ENCODE measurements at places on chromosomes 3 and 15. TPM values are rescaled to one million over a fixed set of nuclear protein-coding genes. Genes with fewer than 3 reads are reported as not detected.

Gene CA12
- total RNA-seq = 211 TPM

Gene AKAP13
- total RNA-seq = 48.2 TPM

Gene ADAMTSL3
- under 0.01 TPM for total RNA-seq

Gene POPDC2
- total RNA-seq = 0.34 TPM

Gene ZNF385D
- total RNA-seq = not detected

Gene SHC4
- under 0.01 TPM for total RNA-seq

Gene UPK1B
- total RNA-seq = 20.1 TPM

Gene AHSG
- total RNA-seq = not detected

Gene RLBP1
- total RNA-seq = 0.28 TPM

Gene PRICKLE2
- total RNA-seq = 29.0 TPM

Gene LRRC49
- 9.5 TPM for total RNA-seq

Gene TEX264
- 34.5 TPM for total RNA-seq

Gene ADAMTS7
- total RNA-seq = 5.0 TPM

Gene ZNF710
- total RNA-seq = 12.6 TPM

Gene C2CD4A
- 3.0 TPM for total RNA-seq

Gene TTC14
- total RNA-seq = 22.2 TPM

Measured in nasal cavity respiratory epithelium epithelial cell of viscerocranial mucosa (primary cell).